ENCODE measurements at places on chromosomes 4 and X.

DNA sequence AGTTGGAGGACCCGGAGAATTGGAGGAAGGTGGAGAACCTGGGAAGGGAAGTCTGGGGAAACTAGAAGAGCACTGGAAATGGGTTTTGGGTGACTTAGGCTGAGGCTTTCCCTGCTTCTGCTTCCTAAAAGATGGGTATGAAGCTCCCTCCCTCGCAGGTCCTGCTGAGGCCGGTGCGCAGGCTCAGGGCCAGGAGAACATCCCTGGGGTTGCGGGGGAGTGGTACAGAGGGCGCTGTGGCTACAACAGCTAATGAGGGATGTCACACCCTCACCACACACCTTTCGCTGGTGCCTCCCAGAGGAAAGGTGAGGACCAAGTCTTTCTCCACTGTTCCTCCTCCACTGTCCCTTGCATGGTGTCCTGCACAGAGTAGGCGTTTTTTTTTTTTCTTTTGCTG, 15.8 kb downstream of the APLN start:
- DNase-seq: no peak

GRCh38 chr4:127632420-127633403, at the start of gene INTU:
INTU (plus strand) TSS chr4:127632957; CDS start chr4:127633035, 78 bp downstream.
- peak; percentile 95 for DNase-seq

DNA sequence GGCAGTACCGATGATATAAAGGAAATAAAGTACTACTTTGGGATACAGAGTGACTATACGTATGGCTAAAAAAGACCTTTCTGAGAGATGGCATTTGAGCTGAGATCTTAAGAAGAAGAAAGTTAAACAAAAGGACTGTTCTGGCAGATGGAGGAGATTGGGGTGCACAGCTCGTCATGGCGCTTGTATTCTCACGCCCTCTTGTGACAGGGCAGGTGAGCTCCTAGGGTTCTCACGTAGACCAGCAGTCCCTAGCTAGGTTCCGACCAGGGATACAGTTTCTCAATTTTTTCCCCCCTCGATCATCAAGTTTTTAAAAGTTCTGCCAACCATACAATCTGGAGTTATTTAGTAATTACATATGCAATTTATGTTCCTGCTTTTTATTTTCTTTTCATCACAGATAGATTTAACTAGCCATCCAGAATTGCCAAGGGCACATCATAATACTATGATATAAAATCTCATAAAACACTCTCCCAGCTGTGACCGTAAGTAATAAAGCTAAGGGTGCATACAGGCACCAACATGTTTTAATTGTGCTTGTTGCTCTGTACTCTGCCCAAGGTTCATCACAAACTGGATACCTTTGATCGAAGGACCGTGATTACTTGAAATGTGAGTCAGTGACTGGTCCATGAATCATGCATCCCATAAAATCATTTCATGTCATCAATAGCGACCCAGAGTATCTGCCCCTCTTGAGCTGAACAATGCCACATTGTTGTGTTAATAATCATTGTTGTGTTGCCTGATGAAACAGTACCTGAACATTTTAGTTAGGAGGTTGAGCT, 69.4 kb upstream of the ZNF518B start:
- DNase-seq: no peak

DNA sequence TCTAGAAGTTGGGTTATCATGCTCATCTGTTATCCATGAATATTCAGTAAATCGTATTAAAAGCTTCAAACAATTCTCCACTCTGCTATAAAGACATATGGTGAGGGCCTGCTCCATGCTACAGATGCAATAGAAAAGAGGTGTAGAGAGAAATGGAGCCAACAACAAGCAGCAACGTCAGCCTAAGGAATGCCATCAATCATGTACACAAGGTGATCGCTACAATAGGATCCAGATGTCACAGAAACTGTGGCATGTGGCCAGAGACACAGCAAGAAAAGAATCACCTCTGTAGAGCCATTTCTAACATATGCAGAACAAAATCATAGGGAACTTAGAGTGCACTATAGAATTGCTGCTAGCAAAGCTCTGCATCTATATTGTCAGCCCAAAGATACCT, 1188.1 kb downstream of the PCDH7 start:
- DNase-seq: no peak

GRCh38 chr4:139749338-139749737, 83.7 kb downstream of the MGST2 start:
- no peak for DNase-seq

Data from globus pallidus (tissue), 1 donor.